T-helper 9 cell (primary cell): ENCODE measurements at places on chromosomes 5 and 9.

GRCh38 chr9:127884427-127884911 is 7.0 kb upstream of the AK1 start:
- DNase-seq: no peak

GRCh38 chr5:144295284-144295683 is 124.6 kb downstream of the KCTD16 start:
- DNase-seq: no peak

DNA sequence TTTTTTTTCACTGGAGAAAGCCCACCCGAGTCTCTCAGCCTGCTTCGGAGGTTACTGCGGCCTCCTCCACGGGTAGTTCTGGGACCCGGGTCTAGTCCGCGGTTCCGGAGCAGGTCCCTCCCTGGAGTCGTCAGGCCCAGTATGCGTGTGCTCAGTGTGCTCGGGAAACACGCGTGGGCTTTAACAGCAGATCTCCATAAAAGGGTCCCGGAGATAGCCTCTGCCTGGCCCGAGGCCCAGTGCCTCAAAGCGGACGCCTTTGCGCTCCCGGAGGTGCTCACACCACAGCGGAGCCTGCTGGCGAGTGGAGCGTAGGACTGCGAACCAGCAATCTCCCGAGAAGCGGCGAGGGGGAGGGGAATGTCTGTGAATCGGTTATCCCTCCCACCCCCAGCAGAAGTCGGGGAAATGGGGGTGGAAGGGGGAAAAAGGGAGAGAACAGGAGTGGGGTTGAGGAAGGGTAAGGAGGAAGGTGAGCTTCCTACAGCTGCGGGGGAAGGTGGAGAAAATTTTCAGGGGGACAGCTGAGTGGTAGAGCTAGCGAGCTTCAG is 28.7 kb downstream of the CDKN2A start:
- no peak for DNase-seq

DNA sequence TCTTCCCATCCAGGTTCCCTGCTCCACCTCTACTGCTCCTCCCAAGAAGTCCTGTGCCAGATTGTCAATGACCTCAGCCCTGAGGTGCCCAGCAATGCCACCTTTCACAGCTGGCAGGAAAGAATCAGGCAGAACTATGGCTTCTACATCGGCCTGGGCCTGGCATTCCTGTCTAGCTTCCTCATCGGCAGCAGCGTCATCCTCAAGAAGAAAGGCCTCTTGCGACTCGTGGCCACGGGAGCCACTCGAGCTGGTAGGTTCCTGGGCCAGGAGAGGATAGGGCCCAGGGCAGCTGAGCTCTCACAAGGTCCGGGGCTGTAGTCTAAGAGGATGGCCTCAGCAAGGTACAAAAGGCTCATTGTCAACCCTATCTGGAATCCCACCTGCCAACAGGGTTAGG is 3.1 kb downstream of the NIPAL4 start:
- DNase-seq: no peak

- DNase-seq: no peak
Measured at GRCh38 chr5:68215898-68216244, 315 bp downstream of the PIK3R1 start.

- no peak for DNase-seq
Measured at GRCh38 chr5:132074772-132075718, 1.5 kb downstream of the CSF2 start.

DNA sequence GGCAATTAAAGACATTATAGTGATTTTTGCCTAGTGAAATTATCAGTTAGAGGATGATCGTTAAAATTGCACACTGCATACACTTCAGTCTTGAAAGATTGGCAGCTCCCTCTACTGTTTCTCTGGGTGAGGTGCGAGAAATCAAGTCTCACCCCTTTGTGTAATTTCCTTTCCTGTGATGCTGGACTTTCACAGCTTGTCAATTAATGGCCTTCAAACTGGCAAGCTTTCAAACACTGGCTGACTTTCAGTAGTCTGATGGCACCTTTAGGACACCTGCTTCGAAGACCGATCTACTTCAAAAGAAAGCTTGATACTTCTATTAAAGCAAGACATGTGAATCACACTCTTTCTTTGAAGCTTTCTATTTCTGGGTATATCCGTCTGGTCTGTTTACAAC is 706.7 kb upstream of the PTPRD start:
- no peak for DNase-seq

- no peak for DNase-seq
Measured at GRCh38 chr5:82656341-82656761, 378.2 kb upstream of the RPS23 start.

- no peak for DNase-seq
Measured at GRCh38 chr5:143828710-143829109, 16.7 kb downstream of the HMHB1 start.
